Nephron progenitor cell (in vitro differentiated cells): ENCODE measurements at places on chromosomes 3 and 15.
A peak's percentile ranks its signal among the peaks of the same experiment; 100 is the strongest.

- DNase-seq = no peak
- H3K4me1 ChIP-seq = no peaks in the 10 kb centered on the region
- H3K36me3 ChIP-seq = peaks cover 7% of the 10 kb centered on the region
- no peaks in the 10 kb centered on the region for H3K27me3 ChIP-seq
Observed at GRCh38 chr15:49528289-49528688, 92.3 kb downstream of the FAM227B start.

- no peak for DNase-seq
- H3K27me3 ChIP-seq = peaks cover 4% of the 10 kb centered on the region
- no peak overlapping the region for H3K27ac ChIP-seq
- H3K4me3 ChIP-seq = no peak overlapping the region
- peaks cover 23% of the 10 kb centered on the region for H3K4me1 ChIP-seq
Observed at GRCh38 chr15:93985925-93986324, 245.4 kb upstream of the MCTP2 start.

- H3K4me1 ChIP-seq = peaks cover 27% of the 10 kb centered on the region
- DNase-seq = no peak
- no peak overlapping the region for H3K27ac ChIP-seq
- H3K4me3 ChIP-seq = no peak overlapping the region
Observed at GRCh38 chr3:4722103-4722502, 229.0 kb downstream of the ITPR1 start.

- H3K27ac ChIP-seq = peak overlapping the region; percentile 34
- H3K4me3 ChIP-seq = no peak overlapping the region
- peaks cover 53% of the 10 kb centered on the region for H3K4me1 ChIP-seq
- peaks cover 75% of the 10 kb centered on the region for H3K36me3 ChIP-seq
Observed at GRCh38 chr15:98924401-98925049, 83.1 kb downstream of the PGPEP1L start.

DNA sequence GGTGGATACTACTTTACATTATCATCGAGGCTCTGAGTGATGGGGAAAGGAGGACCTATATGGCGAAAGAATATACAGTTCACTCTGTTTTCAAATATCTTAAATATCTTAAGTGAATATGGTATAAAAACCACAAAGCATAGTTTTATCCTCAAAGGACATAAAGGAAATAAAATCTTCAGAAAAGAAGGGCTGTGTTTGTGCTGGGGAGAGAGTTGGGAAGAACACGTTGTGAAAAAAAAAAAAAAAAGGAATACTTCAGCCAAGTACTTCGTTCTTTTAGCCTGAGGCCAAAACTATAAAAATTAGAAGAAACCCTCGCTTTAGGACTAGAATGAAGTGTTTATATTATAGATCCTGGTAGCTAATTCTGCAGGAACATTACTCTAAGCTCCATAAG lies 10.2 kb upstream of the TMEM212 start:
- H3K4me1 ChIP-seq = peaks cover 22% of the 10 kb centered on the region
- no peaks in the 10 kb centered on the region for H3K36me3 ChIP-seq
- peaks cover 16% of the 10 kb centered on the region for H3K27me3 ChIP-seq
- no peak overlapping the region for H3K27ac ChIP-seq
- DNase-seq = no peak

DNA sequence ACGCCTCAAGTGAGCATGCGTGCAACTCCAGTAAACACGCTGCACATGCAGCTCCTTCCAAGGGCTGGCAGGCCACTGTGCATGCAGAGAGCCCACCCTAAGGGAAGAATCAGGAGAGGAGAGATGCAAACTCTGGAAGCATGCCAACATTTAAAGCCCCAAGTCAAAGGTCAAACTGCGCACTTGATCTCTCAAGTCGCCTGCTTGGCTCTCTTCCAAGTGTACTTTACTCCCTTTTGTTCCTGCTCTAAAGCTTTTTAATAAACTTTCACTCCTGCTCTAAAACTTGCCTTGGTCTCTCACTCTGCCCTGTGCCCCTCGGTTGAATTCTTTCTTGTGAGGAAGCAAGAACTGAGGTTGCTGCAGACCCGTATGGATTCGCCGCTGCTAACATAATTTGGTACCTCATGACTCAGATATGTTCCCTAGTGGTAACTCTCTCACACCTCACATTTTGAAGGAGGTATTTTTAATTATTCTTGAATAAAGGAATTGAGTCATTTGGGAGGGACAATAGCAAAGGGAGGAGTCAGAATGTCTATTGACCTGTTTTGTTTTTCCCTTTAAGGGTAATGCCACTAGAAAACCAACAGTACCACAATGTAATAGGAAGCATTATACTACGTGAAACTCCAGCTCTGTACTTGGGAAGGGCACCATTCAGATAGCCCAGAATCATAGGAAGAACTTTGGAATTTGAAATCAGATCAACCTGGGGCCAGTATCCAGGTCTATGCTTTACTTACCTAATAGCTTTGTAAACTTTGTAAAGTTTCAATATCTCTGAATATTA lies 19.6 kb upstream of the DGKG start:
- no peak overlapping the region for H3K27ac ChIP-seq
- peaks cover 28% of the 10 kb centered on the region for H3K27me3 ChIP-seq
- H3K4me3 ChIP-seq = no peak overlapping the region

DNA sequence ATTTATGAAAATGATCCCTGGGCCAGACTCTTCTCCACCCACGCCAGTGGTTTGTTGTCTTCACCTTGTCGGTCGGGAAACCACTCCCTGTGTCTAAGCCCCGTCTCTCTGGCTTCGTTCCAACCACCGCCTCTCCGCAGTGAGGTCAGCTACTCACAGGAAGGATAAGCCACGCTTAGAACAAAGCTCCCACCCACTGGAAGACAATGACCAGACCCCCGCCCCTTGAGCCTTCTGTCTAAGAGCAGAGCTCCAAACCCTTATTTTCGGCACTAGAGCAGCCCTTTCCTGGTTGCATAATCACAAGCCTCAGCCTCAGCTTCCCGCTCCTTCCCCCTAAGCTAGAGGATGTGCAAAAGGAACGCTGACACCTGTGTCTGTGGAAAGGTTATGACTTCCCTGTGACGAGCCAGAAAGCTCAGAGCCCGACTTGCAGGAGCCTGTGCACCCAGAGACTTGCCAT lies 114.9 kb upstream of the MEF2A start:
- H3K27ac ChIP-seq = peak overlapping the region; percentile 61
- no peak overlapping the region for H3K4me3 ChIP-seq
- no peaks in the 10 kb centered on the region for H3K36me3 ChIP-seq
- H3K4me1 ChIP-seq = peaks cover 42% of the 10 kb centered on the region
- H3K27me3 ChIP-seq = peaks cover 3% of the 10 kb centered on the region

DNA sequence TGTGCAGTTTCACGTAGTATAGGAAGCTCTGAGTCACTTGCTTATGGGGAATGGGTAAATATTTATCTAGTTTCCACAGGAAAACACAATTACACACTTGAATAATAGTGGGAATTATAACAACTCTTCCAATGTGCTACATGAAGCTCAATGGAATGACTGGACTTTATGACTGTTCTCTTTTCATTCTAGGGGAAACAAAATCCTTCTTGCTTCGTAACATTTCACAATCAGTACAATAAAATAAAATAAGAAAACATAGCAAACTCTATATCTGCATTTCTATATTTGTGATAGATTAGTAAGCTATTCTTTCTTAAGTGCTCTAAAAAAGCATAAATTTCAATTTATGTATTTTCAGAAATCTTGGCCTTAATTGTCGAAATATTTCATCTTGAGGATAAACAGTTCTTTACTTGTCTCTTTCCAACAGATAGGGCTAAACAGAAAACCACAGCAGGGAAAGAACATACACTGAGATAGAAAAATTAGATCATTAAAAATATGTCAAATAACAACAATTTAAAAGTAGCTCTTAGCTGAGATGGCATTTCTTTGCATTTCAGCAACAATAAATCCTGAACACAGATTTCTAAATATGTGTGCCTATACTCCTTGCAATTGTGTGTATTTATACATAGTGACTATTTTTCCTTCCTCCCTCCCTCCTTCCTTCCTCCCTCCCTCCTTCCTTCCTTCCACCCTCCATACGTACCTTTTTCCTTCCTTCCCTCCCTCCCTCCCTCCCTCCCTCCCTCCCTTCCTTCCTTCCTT lies 395.5 kb upstream of the KCNMB2 start:
- H3K4me1 ChIP-seq = peaks cover 42% of the 10 kb centered on the region
- peaks cover 12% of the 10 kb centered on the region for H3K36me3 ChIP-seq
- H3K27ac ChIP-seq = no peak overlapping the region

GRCh38 chr15:59153466-59153865 lies 48.5 kb downstream of the CCNB2 start:
- peaks cover 77% of the 10 kb centered on the region for H3K36me3 ChIP-seq
- DNase-seq = no peak
- H3K4me3 ChIP-seq = no peak overlapping the region
- H3K27ac ChIP-seq = no peak overlapping the region

- H3K4me1 ChIP-seq = peaks cover 78% of the 10 kb centered on the region
- peak overlapping the region; percentile 31 for H3K27ac ChIP-seq
- no peak overlapping the region for H3K4me3 ChIP-seq
- no peaks in the 10 kb centered on the region for H3K36me3 ChIP-seq
Observed at GRCh38 chr15:57505949-57506391, 85.7 kb upstream of the MYZAP start.

- H3K4me3 ChIP-seq = no peak overlapping the region
- DNase-seq = no peak
- peaks cover 27% of the 10 kb centered on the region for H3K4me1 ChIP-seq
- H3K27ac ChIP-seq = no peak overlapping the region
Observed at GRCh38 chr3:41125258-41125657, 74.0 kb upstream of the CTNNB1 start.
